ENCODE measurements at places on chromosomes 11 and 22.

- DNase-seq: no peak
These were observed 55.4 kb upstream of the LINC01488 start for GRCh38 chr11:69425895-69426544.

DNA sequence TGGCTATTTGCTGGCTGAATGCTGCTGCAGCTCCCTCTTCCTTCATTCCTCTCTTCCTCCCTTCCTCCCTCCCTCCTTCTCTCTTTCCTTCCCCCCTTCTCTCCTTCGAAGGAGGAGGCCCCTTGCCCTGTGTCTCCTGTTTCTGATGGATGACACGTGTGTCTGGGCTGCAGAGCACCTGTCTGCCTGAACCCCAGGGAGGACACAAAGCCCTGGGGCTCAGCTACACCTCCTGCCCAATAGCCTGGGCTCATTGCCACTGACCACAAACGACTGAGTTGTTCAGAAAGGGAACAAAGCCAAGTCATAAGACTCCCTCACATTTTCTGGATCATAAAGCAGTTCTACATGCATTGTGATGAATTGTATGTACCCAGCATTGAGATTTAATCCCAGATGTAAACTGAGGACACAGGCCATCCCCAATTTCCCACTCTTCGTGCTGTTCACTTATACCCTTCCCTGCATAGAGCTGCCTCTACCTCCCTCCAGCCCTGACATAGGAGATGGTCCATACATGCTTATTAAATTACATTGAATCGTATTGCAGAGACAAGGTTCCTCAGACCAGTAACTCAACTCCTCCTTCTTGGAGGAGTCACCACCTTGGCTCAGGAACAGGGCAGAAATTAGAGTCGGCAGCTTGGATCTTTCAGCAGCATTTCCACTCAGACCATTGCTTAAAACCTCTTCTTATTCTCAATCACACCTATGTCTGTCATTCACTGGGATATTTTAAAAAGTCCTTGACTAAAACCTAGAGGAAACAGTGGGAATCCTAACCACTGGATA is 1.2 kb downstream of the CSRP3 start:
- DNase-seq: no peak

DNA sequence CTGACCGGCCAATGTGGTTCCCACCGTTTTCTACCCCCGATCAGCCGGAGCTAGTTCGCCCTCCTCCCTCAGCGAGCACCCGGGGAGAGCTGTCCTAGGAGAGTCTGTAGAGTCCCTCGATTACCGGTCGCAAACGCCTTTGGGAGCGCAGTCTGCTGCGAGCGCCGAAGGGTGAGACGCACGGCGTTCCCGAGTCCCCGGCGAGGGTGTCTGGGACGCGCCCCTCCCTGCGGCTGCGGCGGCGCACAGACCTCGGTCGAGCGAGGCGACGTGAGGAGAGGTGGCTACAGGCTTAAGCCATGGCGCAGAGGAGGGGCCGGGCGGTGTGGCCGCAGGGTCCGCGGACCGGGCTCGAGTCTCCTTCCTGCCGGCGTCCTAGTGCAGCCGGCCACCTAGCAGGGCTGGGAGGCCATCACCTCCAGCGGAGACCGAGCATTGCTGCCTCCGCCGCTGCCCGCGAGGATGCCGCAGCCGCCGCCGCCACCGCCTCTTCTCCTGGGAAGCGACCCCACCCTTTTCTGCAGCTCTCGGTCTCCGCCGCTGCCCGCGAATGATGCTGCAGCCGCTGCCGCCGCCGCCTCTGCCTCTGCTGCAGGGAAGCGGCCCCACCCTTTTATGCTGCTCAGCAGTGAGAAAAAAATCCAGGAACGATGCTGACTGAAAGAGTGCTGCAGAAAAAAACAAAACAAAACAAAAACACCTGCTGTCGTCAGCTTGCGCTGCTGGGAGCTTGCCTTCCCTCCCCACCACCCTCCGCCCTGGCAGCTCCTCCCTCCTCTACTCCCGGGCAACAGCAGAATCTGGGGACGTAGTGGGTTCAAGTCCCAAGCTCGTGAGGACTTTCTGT is at the start of gene MAP6:
Gene MAP6 (minus strand): TSS at position 588 of the 847 bp plus-strand sequence. CDS start 669 bp downstream, outside the sequence.
- peak; percentile 80 for DNase-seq

- no peak for DNase-seq
These were observed 8.0 kb downstream of the VSTM5 start for GRCh38 chr11:93842461-93842860.

DNA sequence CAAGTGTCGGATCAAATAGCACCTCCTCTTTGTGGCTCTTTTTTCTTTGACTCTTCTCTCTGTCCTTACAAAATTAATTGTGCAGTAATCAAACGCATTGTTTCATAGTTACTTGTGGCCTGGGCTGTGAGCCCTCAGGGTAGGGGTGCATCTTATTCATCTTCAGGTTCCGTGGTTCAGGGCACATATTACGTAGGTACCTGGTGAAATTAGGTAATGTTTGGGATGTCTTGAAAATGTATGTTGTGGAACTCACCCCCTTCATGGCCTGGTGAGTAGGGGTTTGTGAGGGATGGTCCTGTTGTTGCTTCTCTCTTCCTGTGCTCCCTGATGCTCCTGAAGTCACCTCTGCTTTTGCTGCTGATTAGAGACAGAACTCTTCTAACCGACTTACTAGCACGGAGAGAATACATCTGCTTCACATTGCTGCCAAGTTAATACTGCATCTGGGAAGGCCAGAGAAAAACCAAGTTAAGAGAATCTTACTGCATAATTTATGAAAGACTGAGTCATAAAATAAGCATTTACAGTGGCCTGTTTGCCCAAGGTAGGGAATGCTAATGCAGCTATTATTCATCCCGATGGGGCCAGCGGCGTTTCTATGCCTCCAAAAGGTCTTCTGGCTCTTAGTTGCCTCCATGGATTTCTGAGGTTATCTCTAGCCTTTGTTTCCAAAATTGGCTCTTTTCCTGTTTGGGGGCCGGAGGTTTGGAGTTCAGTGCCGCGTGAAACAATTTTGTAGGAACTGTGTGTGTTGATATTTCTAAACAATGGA is 66.9 kb downstream of the TBC1D22A start:
- DNase-seq: no peak

DNA sequence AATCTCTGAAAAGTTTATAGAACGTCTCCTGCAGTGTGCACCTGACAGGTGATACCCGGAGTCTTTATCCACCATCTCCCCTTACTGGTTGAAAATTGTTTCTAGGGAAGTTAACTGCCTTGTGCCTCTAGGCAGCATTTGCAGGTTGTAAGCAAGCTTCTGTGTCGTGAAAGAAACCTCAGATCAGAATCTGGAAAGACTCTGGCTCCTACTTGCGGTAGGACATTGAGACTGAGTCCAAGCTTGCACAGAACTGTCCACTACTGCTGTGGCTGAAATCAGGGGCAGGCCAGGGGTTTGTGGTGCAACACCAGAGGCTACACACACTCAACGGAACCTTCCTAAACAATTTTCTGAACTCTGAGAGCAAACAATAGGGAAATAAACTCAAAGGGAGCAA is 34.8 kb upstream of the MYOD1 start:
- no peak for DNase-seq

DNA sequence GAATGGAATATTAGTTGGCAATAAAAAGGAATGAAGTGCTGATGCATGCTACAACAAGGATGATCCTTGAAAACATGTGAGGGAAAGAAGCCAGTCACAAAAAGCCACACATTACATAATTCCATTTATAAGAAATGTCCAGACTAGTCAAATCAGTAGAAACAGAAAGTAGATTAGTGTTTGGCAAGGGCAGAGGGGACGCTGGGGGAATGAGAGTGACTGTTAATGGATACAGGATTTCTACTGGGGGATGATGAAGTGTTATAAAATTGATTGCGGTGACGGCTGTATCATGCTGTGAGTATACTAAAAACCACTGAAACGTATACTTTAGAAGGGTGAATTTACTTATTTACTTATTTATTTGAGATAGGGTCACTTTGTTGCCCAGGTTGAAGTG is 57.9 kb downstream of the C11orf58 start:
- DNase-seq: no peak

DNA sequence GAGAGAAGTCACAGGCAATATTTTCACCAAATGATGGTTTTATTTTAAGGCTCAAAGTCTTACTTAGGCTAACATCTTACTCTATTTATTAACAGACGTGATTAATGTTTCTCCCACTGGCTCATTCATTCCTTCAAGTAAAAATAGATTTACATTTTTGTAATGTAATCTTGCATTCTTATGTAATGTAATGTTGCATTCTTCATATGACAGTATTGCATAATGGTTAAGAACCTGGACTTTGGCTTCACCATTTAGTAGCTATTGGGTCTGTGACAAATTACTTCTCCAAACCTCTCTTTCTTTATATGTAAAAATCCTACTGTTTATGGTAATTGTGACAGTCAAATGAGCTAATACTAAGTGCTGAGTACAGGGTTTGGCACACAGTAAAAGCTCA is 3.3 kb upstream of the DIXDC1 start:
- no peak for DNase-seq

Measured in NCI-H510A treated with DMSO at 0.1 percent for 48 hours (cell line).